ENCODE measurements at places on chromosomes 7 and 10. TPM values are rescaled to one million over a fixed set of nuclear protein-coding genes. Genes with fewer than 3 reads are reported as not detected.

The GALNT11 gene
- 29.3 TPM for total RNA-seq

- no peak for DNase-seq
Measured at GRCh38 chr7:105831302-105831620, 45.1 kb downstream of the ATXN7L1 start.

The SLC39A12 gene
- total RNA-seq, result not detected

- DNase-seq, result no peak
Measured at GRCh38 chr10:7861509-7862120, 43.3 kb downstream of the TAF3 start.

The SMO gene
- total RNA-seq, result 2.2 TPM

GRCh38 chr7:134703782-134704181 lies 57.1 kb downstream of the BPGM start:
- DNase-seq, result no peak

The IDI2 gene
- not detected for total RNA-seq

DNA sequence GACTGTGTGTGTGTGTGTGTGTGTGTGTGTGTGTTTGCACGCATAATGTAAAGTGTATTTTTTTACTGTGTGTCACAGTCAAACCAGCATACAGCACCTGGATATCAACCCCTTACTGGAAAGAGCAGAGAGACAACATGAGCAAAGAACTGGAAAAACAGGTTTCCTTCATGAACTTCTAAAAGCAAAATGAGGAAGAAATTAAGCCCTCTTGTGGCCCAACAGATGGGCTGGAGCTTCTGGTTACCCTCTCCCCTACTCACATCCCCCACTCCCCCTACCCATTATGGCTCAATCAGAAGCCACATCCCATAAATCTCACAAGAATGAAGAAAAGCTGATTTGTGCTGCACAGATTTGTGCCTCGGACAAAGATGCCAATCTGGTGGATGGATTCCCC lies 36.2 kb downstream of the PDE1C start:
- no peak for DNase-seq

The LIPN gene
- total RNA-seq, result not detected

The ACSM6 gene
- total RNA-seq, result not detected
